ENCODE measurements at places on chromosomes 5 and 9.

DNA sequence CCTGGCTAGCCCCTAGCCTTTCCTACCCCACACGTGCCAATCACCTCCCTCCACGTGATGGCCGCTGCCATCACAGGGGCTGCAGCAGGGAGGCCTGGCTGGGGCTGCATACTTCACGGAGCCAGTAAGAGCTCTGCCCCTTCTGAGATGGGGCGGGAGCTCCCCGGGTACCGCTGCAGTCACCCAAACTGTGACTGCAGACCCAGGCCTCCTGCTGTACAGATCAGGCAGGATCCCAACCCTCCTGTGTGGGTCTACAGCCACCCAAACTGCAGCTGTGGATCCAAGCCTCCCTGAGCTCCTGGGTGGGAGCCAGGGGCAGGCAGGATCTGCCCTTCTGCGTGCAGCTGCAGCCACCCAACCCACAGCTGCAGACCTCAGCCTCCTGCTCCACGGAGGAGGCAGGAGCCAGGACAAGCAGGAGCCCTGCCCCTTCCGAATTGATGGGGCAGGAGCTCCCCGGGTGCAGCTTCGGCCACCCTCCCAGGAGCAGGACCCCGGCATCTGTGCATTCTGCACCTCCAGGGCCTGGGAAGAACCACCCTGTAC lies 3.2 kb upstream of the BTNL9 start:
- no peak for DNase-seq

DNA sequence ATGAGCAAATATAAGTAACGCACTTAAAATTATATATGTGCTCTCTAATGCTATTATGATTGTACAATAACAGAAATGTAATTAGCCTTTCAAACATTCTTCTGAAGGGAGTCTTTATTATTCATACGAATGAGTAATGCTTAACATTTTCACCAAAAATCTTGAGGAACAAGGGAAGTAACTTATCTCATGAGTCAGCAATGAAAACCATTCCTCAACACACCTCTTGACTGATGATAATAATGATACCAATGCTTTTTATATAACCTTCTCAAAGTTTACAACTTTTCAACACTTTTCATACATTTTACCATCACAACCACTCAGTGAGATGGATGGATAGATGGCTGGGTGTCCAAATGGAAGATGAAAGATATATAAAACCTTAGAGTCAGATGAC lies 369.3 kb downstream of the BNC2 start:
- DNase-seq = no peak

GRCh38 chr9:132241840-132242620 lies 80.2 kb downstream of the NTNG2 start:
- DNase-seq = no peak

- DNase-seq = no peak
Measured at GRCh38 chr9:77392328-77392727, 215.0 kb downstream of the VPS13A start.

DNA sequence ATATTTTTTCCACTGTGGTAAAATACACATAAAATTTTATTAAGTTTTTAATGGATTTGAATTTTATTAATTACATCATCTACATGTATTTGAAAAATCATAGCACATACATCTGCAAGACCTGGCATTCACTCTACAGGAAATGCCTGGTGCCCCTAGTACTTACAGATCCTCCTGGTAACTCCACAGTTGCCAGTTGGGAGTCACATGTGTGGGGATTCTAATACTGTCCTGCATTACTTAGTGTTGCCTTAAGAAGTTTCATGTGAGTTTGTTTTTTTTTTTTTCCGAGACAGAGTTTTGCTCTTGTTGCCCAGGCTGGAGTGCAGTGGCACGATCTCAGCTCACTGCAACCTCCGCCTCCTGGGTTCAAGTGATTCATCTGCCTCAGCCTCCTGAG lies 18.1 kb downstream of the KDM3B start:
- no peak for DNase-seq

DNA sequence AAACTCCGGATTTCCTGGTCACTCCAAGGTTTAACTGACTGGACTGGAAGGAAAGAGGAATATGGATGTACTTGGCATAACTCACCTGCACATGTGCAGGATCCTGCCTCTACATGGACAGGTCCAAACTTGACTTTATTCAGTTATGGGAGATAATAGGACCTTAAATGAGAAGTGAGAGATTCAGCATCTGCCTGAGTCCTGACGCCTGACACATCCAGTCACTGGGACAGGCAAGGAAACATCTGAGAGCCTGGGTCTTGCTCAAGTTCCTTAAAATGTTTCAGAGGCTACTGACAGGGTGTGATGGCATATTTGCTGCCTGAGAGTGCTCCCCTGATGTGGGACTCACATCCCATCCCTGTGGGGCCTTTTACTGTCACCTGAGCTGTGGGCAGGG lies 34.9 kb downstream of the ZNF354A start:
- DNase-seq = no peak

Data from HTR-8/SVneo (cell line).